ENCODE measurements at places on chromosomes 4 and X.

GRCh38 chr4:25246680-25247611 is 13.1 kb downstream of the PI4K2B start:
- no peak for DNase-seq

DNA sequence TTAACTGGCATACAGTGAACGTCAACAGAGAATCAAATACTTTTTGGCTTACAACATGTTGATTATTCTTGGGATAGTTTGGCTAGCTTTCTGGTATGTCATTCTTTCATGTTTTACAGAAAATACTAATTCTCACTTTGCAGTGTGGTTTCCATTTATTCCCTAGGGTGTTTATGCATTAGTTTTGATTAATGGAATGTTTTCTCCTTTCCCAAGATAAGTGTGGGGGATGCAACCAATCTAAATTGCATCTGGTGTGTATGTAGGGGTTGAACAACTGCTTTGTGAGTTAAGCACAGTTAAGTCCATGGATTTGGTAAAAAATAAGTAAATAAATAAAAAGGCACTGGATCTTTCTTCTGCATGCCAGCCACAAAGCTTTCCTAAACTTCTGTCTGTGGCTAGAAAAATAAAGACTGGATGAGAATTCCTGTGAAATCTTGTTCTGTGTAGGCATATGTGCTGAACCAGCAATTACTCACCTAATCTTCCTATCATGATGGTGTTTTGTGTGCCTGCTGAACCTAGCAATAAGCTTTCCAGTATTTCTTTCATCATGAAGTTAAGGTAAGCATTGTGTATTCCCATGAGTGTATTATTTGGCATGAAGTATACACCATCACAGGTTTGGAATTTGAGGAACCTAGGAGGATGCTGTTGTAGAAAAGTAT is 50.6 kb upstream of the TENM3 start:
- no peak for DNase-seq

GRCh38 chrX:2430265-2430825 is 70.4 kb downstream of the DHRSX start:
- DNase-seq, result no peak

DNA sequence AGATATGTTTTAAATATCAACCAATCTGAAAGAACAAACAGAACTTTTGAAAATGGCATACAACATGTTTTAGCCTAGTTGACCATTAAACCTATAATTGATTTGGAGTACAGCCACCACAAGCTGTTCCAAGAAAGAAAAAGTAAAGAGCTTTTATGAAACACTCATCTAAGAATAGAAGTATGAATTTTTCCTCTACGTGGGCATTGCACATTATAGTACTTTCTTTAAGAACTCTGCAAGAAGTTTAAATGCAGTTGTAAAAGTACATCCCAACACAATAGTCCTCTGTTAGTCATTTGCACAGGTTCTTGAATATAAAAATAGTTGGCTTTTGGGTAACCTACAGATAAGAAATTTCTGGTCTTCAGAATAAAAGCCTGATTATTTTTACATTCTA is 933.6 kb upstream of the ADGRL3 start:
- no peak for DNase-seq

GRCh38 chrX:48897157-48897624 is 377 bp downstream of the TIMM17B start:
- peak; percentile 60 for DNase-seq

GRCh38 chr4:6941796-6942195 is 32.2 kb downstream of the TBC1D14 start:
- no peak for DNase-seq

DNA sequence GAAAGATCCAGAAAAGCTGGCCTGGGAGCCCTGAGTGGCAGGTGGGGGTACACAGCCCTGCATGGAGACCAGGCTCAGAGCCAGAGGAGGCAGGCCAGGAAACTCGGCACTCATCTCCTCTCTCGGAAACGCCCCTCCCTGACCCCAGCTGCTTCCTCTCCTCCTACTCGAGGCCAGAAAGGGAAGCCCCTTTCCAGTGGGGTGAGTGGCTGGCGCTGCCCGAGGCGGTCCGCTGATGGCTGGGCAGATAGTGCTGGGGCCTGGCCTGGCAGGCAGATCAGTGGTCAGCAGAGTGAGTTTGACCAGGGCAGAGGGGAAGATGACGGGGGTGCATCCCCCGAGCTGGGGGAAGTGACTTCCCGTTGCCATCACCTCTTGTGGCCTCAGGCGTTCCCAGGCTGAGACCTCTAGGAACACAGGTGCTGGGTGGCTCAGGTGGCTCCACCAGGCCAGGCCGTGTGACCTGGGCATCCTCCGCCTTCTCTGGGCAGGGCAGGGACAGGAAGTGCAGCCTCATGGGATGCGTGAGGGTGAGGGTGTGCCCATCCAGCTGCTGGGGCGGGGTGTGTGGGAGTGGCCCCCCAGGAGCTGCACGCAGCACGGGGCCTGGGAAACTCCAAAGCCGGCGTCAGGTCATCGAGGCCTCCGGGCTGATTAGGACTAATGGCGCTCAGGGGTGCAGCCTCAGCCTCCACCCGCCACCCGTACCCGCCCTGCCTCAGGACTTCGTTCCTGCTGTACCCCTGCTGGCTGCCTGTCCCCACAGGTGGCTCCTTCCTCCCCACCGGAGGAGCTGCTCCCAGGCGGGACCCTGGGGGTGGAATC is 5.7 kb downstream of the SH3BP2 start:
- peak; percentile 41 for DNase-seq

DNA sequence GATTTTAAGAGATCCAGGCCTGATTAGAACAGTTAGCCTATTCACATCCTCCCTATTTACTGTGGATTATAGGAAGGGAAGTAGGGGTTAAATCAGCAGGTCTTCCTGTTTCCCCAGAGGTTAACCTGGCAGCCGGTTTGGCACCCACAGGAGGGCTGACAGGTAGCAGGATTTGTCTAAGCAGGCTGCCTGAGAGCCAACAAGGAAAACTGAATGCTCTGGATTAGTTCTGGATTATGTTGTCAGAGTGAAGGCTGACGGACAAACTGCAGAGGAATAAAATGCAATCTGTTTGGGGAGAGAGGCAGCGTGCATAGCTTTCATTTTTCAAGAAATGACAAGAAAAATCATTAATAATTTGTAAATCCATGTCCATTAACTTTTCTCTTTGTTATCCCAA is 397.1 kb upstream of the FAM241A start:
- DNase-seq, result no peak

- peak; percentile 25 for DNase-seq
Measured at GRCh38 chr4:3442959-3443749, 1.4 kb downstream of the HGFAC start.

- no peak for DNase-seq
Measured at GRCh38 chr4:89175611-89176010, 64.3 kb downstream of the TIGD2 start.

- DNase-seq, result no peak
Measured at GRCh38 chrX:4655743-4656142, 942.3 kb upstream of the PRKX start.

- no peak for DNase-seq
Measured at GRCh38 chrX:121256647-121257046, 209.2 kb downstream of the GLUD2 start.

DNA sequence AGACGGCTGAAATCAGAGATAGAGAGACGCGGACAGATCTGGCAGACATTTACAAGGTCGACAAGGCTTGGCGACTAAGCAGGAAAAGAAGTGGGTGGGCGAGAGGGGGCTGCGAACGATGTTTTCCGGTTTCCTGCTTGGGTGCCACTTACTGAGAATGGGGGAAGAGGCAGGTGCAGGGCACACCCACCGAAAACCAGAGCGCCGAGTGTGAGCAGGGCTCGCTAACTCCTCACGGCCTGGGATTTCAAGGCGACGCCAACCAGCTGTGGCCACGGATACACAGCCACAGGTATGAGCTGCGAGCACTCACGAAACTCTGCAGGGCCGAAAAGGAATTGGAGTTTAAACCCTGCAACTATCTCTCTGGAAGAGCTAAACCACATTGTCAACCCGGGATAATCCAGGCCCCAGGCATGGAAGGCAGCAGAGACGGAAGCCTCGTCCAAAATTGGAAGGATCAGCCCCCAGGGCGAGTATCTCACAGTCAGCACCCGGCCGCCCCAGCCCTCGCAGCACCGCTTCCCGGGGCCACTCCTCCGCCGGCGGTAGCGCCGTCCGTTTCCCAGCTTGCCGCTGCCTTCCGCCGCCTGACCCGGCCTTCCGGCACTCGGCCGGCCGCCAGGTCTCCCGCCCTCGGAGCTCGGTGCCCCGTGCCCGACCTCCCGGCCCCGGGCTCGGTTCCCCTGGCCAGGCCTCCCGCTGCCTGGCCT is 778 bp downstream of the CASP3 start:
- peak; percentile 47 for DNase-seq

DNA sequence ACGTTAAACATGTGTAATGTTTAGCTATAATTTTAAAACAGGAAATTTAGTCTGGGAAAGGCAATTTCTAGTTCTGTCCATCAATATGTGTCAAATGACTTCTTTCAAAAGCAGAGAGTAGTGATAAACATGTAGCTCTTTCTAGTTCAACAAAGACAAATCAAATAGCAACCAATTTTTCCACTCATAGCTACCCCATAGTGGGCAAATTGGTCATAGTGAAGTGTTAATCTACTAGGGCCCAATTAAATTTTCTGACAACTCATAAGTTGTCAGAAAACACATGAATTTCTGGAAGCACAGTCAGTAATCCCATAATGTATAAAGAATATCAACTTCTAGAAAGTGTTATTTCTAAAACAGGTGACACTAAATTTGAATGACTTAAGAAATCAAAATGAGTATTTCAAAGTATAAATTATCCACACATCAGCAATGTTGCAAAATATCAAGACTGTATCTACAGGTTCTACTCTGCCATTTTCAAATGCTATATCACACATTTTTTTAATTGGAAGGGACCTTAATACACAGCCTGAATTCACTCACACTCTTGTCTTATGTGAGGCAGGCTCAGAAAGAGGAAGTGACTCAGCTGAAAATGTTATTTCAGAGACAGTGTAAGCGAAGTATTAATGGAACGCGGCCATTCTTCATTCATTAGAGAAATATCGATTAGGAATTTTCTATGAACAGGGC is 7.7 kb downstream of the OCIAD2 start:
- DNase-seq, result no peak

GRCh38 chr4:83569429-83569828 is 33.5 kb downstream of the GPAT3 start:
- DNase-seq, result no peak

GRCh38 chr4:11313157-11313943 is 115.3 kb downstream of the HS3ST1 start:
- no peak for DNase-seq

DNA sequence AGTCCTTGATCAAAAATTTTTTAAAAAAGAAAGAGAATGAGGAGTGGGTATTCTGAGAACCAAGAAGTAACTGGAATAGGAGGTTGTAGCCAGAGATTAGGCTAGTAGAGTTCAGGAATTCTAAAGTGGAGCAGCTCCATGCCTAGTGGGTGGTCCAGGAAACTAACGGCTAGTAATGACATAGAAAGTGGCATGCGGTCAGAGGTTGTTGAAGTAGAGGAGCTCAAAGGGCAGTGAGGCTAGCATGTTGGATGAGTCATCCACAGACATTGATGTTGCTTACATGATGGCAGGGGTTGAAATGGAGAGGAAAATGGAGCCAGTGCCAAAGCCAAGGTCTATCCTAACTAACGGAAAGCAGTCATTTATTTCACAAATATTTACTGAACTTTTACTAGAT is 42.1 kb downstream of the TEX13B start:
- DNase-seq, result no peak

- no peak for DNase-seq
Measured at GRCh38 chrX:8043121-8043520, 115.9 kb upstream of the PNPLA4 start.

DNA sequence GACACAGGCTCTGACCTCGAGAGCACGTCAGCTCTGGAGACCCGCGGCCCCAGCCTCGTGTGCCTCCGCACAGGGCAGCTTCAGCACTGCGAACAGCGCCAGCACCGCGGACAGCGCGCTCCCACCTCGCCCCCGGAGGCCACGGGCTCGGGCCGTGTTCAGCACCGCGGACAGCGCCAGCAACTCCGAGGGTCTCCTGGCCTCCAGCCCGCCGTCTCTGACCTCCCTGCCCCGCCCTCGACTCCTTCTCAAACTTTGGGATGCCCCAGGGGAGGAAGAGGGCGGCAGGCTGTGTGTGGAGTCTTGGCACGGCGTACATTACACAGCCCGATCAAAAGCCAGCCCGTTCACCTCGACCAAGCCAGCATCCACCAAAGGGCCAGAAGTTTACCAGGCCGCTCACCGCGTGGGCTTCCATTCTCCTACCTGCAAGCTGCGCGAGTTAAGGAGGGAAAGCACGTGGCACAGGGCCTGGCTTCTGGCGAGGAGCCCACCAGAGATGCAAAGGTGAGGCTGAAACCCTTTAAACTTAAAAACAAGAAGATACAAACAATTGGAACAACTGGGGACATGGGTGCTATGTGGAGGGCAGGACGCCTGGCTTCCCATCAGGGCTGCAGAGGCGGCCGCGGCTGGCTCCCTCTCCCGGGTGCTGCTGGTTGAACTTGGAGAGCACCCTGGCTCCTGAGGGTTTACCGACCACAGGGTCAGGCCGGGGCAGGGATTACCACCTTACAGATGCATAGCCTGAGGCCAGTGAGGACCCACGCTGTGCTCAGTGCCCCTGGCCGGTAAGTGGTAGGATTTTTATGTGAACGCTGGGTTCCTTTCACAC is 4.5 kb upstream of the NKX1-1 start:
- DNase-seq, result peak; percentile 11

DNA sequence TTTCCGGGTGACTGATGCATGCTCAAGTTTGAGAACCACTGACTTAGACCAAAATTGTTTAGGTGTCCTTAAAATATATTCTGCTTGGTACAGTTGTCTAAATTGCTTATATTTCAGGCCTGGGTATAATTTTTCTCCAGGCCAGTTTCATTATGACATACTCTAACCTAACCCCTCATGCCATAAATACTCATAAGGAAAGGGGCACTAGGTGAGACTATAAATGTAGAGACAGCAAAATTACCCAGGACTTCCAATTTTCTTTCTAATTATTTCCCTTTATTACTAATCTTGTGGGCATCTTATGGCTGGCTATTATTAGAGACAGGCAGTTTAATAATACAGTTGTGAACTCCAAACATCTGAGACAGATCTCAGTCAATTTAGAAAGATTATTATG is 150.2 kb downstream of the RRAGB start:
- DNase-seq, result no peak

- no peak for DNase-seq
Measured at GRCh38 chr4:165682611-165683010, 190.4 kb upstream of the TLL1 start.
